Ecto neural progenitor cell (in vitro differentiated cells): ENCODE measurements at places on chromosomes 4 and X.

- no peak for DNase-seq
Measured at GRCh38 chrX:8738588-8739189, 6.8 kb upstream of the ANOS1 start.

GRCh38 chrX:129759576-129760061 lies 20.1 kb upstream of the SASH3 start:
- DNase-seq, result no peak

DNA sequence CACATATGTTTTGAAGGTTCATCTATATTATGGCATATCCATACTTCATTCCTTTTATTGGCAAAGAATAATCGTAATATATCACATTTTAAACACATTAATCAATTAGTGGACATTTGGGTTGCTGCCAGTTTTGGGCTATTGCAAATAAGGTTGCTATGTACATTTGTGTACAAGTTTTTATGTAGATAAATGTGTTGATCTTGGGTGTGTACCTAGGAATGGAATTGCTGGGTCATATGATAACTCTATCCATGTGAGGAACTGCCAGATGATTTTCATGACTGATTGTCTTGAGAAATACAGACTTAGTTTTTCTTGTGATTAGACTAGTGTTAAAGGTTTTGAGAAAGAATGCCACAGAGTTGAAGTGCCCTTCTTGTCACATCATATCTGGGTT lies 99.2 kb upstream of the RAB40AL start:
- no peak for DNase-seq

GRCh38 chr4:25466966-25467697 lies 90.1 kb downstream of the ANAPC4 start:
- DNase-seq, result no peak

- no peak for DNase-seq
Measured at GRCh38 chr4:48116582-48116981, 17.5 kb downstream of the TXK start.

DNA sequence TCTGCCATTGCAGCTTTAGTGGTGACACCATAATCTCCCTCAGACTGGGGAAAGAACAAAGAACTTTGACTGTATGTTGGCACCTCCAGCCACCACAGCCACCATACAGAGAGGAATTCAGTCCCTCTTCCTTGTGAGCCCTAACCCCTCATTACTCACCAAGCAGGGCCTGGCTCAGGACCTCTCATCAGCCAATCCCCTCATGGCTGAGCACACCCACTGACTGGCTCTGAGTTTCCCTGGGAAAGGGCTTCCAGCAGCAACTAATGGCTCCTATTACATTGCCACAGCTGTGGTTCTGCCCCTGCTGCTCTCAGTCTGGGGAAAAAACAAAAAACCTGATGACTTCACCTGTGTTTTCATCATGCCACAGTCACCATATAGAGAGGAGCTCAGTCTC lies 1482.6 kb downstream of the FAM133A start:
- DNase-seq, result no peak

DNA sequence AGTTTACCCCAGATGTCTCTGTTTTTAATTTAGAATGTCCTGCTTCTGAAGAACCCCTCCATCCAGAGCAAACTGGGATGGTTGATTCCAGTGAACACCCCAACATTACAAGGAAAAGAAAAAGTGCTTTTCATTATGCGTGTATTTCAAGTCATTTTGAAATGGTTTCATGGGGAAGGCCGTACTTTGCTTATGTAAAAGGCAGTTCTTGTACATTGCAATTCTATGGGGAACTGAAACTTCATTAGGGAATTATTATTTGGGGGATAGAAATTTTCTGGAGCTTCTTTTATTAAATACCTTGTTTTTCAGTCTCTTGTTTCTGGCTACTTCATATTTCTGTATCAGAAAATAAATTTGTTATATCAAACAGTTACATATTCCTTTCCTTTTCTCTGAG lies 96.9 kb upstream of the ZNF518B start:
- DNase-seq, result no peak

- DNase-seq, result no peak
Measured at GRCh38 chr4:165440415-165441158, 61.8 kb downstream of the CPE start.

- DNase-seq, result no peak
Measured at GRCh38 chrX:10377427-10377826, 220.7 kb downstream of the CLCN4 start.

GRCh38 chr4:16217300-16218051 lies 8.8 kb downstream of the TAPT1 start:
- no peak for DNase-seq

DNA sequence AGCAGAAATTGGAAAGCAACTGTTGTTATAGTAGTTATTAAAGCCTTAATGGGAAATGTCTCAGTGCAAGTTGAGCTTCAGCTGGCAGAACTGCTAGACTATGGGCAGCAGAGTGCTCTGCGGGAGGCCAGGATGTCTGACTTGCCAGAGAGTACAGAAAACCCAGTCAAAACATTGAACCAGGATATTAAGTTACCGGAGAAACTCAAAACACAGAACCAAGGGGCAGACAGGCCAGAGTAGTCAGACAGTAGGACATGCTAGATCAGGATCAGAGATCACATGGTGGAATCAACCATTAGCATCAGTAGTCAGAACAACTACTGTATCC lies 72.9 kb upstream of the TNIP3 start:
- no peak for DNase-seq

GRCh38 chrX:46792810-46793188 lies 33.9 kb upstream of the SLC9A7 start:
- no peak for DNase-seq

DNA sequence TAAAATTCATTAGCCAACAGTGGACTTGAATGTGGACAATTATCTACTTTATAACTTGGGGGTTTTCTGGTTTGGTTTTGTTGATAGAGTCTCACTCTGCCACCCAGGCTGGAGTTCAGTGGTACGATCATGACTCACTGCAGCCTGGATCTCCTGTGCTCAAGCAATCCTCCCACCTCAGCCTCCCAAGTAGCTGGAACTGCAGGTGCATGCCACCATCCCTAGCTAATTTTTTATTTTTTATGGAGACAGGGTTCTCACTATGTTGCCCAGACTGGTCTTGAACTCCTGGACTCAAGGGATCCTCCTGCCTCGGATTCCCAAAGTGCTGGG lies 12.4 kb upstream of the ELF2 start:
- no peak for DNase-seq

GRCh38 chrX:134764202-134764785 lies 106.0 kb upstream of the PLAC1 start:
- no peak for DNase-seq

DNA sequence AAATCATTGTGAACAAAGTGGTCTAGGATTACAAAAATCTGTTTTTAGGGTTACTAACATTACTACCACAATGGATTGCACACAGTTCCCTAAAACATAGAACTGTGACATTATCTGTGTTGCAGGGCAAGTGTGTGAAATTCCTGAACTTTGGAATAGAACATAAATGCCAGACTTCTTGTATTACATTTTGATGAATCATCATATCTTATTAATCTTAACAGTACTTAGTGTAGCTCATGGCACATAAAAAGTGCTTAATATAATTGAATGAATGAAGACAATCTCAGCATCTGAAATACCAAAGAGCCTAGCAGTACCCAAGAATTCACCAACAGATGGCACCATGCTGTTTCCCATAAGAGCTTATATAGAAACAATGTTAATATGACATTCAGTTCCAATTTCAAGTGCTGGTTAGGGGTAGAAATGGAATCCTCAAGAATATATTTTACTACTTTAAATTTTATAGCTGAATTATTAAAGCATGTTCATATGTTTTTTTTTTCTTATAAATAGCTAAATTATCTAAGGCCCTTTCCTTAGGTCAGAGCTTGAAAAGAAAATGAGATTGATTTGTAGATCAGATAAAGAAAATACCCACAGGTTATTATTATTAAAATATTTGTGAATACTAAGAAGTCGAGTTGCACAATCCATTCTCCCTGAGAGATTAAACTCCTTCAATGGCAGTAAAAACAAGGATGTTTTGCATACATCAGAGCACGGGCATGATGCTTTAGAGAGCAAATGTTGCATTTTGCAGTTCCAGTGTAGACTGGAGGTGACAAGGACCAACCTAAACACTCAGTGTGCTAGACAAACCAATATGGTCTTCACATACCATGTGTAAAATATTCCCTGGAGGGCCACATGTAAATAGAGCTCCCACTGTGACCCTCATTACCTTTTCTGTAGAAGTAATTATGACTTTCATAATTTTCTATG lies 25.7 kb upstream of the SHISA3 start:
- no peak for DNase-seq

DNA sequence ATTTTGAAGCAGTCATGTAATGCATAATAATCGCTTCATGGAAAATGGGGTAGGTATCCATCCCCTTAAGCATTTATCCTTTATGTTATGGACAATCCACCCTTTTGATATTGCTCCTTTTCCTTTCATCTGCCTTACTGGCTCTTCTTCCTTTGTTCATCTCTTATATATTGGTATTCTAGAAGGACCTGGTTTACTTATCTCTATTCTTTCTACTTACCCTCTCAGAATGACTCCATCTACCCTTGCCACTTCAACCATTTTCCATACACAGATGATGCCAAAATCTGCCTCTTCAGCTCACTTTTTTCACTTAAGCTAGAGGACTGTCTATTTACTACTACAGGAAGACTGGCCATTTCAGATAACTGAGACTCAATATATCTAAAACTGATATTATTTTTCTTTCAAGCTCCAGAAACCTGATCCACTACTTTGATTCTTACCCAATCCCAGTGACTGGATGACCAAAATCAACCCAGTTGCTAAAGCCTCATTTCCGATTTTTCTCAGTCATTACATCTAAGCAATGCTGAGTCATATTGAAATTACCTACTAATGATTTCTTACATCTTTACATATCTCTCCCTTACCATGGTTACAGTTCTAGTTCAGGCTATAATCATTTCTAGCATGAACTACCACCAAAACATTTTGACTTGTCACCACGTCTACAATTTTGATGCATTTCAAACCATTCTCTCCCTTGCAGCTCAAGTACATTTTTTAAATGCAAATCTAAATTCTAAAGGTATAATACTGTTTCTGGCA lies 93.7 kb downstream of the FAAH2 start:
- no peak for DNase-seq

DNA sequence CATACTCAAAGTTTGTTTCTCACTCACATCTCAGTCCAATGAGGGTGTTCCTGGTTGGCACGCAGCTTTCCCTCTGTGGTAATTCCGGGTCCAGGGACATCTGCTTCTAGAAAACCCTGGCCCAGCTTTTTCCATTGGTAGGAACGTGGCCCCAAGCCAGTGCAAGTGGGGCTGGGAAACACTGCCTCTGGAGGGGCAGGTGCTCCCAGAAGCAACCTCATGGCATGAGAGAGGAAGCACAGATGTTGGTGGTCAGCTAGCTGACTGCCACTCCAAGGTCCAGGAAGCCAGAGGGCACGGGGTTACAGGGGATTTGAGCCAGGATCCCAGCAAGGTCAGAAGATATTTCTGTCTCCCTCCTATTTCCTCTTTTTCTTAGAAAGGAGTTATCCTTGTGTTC lies 47.5 kb downstream of the DCTD start:
- DNase-seq, result no peak

DNA sequence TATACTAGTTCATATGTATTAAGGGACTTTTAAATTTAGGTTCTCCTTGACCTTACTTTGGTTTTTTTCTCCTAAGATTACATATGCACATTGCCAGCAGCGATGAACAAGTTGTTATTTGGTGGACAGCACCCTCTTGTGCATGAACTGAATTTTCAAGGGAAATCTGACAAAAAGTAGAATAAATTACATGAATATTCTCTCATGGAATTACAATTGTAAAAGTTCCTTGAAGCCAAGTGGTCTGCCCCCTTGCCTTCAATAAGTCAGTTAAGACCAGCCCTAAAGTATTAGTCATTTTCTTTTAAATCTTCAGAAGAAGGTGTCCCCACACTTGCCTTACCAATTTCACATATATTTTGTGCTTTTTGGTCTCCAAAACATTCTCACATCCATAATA lies 30.7 kb upstream of the SMARCA5 start:
- DNase-seq, result no peak

- DNase-seq, result no peak
Measured at GRCh38 chrX:15165832-15166231, 104.1 kb downstream of the ASB9 start.

- DNase-seq, result no peak
Measured at GRCh38 chr4:161320377-161320776, 843.4 kb downstream of the FSTL5 start.
